ENCODE measurements at places on chromosomes 12 and 14.
A peak's percentile ranks its signal among the peaks of the same experiment; 100 is the strongest.

DNA sequence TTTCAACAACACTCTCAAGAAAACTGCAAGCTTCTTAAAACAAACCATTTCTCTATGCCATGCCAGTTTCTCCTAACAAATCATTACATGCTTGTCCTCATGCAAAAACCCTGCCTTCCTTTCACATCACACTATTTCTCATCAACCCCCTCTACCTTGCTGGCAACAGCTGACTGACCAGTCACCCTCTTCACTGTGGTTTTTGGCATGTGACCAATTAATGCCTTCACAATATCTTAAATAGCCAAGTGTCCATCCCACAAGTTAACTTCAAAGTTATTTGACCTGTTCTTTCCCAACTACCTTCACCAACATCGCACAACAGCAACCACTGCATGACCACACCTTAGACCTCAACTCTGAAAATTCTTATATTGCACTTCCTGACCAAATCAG lies 159.6 kb downstream of the CEP128 start:
- no peak for DNase-seq

- DNase-seq, result no peak
Measured at GRCh38 chr14:45559626-45560025, 306.6 kb upstream of the MIS18BP1 start.

GRCh38 chr14:55980970-55981369 lies 137.2 kb upstream of the PELI2 start:
- DNase-seq, result no peak

- peak; percentile 81 for DNase-seq
Measured at GRCh38 chr12:116406529-116406928, 129.0 kb upstream of the MED13L start.

DNA sequence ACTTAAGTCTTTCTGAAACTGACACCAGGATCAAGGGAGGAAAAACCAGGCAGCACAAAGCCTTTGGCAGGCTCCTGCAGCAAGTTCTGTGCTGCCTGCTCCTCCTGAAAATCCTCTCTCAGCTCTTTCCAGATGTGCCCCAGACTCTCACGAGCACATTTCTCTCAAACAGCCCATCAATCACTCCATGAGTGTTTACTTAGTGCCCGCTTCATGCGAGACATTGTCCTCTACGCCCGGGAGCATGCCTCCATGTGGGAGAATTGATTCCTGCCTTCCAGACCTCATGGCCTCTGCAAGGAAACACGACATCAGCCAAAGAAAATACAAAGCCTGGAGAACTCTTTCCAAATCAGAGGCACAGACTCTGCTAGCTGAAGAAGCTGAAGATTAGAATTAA lies 46.5 kb upstream of the TSPAN11 start:
- DNase-seq, result no peak

DNA sequence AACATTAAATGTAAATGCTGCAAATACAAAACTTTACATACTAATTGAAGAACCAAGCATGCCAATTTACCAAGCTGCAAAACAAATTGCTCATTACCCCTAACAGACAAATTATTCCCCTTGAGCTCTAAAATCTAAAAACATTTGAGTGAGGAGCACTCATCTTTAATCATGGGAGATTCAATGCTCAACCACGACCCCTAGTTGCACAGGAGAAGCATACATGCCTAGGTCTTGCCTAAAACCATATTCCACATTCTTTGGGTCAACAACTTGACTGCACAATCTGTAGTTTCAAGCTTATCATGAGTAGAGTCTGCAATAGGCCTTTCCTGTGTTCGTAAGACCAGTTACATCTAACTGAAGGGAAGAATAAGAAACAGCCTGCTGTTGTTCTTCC lies 69.7 kb downstream of the MGAT4C start:
- DNase-seq, result no peak
